Retinal pigment epithelial cell (primary cell): ENCODE measurements at places on chromosomes 4 and X.

GRCh38 chrX:115284877-115285276 is 4.6 kb upstream of the LUZP4 start:
- DNase-seq: no peak

DNA sequence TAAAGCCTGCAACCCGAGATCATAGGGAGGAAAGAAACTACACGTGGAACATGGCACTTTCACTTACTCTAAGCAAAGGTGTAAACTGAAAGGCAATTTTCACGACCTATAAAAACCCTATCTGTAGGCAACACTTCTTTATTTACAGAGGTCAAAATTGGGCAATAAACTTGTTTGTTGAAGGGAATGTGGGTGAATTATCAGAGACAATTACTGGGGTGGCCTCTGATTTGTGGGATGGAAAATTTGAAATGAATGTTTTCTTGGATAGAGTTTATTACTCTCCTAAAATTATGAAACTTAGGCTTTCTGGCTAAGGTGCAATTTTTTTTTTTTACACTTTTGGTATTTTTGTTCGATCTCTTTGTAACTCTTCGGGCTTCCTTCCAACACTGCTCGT is 734.1 kb upstream of the TENM3 start:
- DNase-seq: no peak

DNA sequence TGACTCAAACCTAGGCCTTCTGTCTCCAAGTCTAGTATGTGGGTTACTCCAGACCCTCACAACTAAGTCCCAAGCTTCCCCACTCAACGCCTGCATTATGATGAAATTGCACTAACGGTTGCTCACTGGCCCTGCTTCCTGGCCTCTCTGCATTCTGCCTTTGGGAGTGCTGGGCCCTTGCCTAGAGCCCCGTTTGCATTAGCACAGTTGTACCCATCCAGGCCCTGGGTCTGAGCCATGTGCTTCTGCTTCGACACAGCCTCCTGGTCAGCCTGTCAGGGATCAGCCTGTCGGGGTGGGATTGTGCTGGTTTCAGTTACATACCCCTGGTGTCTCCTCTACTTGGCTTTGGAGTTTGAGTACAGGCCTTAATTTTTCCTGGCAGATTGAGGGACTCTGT is 58.4 kb downstream of the DCUN1D4 start:
- DNase-seq: no peak

DNA sequence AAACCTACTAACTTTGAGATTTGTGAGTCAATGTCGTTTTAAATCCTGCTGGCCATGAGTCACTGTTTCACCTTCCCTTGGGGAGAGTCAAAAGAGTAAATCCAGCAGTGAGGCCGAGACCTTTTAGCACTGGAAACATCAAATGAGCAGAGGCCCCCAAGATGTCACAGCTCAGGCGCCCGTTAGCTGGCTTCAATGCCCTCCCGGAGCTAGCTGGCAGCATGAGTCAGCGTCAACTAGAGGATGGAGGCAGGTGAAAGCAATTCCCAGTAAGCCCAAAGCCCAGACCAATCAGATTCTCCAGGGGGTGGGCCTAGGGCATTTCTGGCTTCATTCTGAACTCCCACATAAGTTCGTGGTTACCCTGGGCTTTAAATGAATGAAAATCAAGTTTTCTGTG is 170.9 kb downstream of the CLCN4 start:
- DNase-seq: peak; percentile 27

GRCh38 chr4:65747386-65747785 is 77.1 kb upstream of the EPHA5 start:
- DNase-seq: peak; percentile 13

- DNase-seq: no peak
These were observed 33.9 kb downstream of the MGARP start for GRCh38 chr4:139246166-139246565.

- DNase-seq: no peak
These were observed 76.2 kb upstream of the DDX3X start for GRCh38 chrX:41257801-41258200.

DNA sequence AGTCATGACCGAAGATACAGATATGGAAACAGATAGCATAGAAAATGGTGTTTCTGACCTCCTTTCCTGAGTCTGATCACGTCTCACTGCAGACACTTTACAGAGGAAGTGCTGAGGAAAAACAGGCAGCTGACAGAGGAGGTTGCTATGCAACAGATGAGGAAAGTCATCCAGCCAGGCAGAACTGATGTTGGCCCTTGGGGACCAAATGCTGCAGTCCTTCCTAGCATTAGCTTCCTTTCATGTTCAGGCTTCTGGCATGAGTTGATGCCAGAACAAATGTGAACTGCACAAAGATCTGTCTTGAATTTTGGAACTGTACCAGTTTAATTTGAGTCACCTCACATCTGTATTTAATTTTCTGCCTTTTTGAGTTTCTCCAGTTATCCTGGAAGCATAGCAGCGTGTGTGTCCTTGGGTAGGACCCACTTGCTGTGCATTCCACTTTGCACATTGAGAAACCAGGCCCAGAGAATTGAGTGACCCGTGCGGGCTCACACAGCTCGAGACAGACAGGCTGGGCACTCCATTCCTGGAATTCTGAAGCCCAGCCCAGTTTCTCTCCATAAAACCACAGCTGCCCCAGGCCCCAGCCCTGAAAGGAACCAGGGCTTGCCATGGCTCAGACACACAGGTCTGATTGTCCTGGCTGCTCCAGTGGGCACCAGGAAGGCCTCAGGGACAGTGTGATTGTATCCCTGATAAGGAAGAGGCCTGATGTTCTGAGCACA is 1.4 kb upstream of the MAGED1 start:
- DNase-seq: no peak

DNA sequence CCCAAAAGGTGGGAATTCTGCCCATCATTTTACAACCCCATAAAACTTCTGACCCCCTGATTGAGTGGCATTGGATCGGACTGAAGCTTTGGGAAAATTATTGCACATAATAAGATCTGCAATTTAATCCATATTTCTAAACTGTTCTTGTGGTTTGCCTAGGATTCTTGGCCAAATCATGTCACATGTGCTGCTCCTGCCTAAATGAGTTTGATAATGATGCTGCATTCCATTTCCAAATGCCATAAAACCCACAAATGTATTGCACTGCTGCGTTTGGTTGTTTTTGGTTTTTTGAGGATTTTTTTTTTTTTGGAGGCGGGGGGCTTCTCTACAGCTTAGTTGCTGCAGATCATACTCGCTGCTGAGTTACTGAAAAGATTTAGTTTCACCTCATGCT is 153.6 kb downstream of the QDPR start:
- no peak for DNase-seq

DNA sequence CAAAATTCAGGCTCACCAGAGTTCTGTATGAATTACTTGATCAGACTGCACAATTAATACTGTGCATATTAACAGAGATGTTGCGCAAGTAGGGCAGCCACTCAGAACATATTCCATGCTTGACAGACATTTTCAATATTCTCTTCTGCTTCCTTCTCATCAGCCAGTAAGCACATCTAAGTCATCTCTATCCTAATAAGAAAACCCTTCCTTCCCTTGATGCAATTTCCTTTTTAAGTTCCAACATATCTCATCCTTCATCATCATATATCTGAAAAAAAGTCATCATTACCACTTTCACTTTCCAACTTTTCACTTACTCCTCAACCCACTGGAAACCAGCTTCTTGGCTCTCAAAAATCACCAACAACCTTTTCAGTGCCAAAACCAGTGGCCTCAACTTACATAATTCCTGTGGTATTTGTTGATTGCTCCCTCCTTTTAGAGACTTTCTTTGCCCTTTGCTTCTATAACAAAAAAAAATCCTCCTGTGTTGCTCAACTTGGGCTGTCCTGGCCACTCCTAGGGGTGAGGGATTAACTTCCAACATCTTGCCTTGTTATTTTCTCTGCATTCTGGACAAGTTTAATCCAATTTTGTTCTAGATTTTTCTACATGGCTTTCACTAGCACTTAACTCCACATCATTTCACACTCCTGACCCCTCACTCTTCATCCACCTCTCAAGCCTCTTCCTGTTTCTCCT is 14.1 kb downstream of the MBNL3 start:
- DNase-seq: no peak

DNA sequence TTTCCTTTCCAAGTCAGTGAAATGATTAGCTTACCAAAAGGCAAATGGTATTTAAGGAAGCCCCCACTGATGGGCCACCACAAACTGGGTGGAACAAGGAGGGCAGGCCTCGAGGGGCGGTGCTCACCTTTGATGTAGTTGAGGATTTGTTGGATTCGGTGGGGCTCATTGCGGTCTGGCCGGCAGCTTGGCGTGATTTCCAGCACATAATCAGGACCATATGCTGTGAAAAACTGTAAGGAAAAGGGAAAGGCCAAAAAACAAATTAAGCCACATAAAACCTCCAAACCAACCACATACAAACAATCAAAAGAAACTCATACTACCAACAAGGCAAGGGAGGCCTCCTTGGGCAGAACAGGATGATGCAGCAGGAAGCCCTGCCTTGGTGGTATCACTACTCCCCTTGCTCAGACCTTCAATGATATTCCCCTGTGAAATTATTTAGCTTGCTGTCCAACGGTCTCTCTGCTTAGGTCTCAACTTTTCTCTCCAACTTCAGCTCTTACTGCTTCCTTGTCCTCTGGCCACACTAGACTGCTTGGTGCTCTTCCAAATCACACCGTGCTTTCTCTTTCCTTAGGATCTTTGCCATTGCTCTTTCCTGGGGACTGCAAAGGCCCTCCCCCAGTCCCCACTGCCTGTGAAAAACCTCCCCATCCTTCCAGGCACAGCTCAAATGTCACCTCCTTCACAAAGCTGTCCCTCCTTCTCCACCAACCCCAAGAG is 46.1 kb upstream of the CITED1 start:
- DNase-seq: no peak
